ENCODE measurements at places on chromosomes 4 and X.

DNA sequence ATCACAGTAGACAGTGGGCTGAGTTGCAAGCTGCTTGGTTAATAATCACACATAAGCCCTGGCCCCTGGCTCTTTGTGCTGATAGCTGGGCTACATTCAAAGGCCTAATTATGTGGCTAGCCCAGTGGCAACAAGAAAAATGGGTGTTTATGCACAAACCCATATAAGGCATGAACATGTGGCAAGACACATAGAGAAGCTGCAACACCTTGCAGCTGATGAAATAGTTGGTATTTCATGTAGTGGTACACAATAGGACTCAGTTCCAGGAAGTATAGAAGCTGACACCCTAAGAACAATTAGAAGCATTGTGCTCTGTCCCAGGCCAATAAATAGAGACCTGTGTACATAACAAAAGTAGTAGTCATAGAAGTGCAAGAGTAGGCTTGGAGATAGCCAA is 14.6 kb upstream of the ZNF630 start:
- DNase-seq: no peak

GRCh38 chr4:184402740-184403383 is 71.5 kb downstream of the IRF2 start:
- no peak for DNase-seq

- no peak for DNase-seq
Observed at GRCh38 chrX:8629871-8630270, 102.1 kb downstream of the ANOS1 start.

DNA sequence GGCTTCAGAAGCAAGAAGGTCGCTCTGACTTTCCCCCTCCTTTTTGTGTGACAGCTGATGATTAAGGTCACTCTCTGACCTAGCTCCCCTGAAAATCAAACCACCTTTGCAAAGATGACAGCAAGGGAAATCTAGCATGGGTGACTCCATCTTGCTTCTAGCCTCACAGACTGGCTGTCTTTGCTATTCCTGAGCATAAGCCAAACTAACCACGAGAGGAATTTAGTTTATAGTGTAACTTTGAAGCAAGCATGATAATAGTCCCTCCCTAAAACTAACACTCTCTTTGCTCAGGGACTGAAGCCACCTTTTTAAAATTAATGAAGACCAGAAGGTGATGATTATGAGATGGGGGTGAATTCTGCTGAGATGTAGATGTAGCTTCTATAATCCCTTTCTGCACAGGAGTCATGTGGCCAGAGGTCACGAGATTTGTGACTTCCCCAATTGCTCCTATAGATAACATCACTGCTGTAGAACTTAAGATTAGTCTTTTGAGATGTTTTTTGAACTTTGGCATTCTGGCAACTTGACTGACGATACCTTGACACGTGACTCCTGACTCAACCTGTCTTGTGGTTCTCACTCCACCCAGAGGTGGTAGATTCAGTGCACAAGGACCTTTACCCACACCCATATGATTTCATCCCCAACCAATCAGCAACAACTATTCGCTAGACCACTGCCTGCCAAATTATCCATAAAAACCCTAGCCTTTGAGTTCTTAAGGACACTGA is 14.9 kb upstream of the PDE5A start:
- DNase-seq: no peak

DNA sequence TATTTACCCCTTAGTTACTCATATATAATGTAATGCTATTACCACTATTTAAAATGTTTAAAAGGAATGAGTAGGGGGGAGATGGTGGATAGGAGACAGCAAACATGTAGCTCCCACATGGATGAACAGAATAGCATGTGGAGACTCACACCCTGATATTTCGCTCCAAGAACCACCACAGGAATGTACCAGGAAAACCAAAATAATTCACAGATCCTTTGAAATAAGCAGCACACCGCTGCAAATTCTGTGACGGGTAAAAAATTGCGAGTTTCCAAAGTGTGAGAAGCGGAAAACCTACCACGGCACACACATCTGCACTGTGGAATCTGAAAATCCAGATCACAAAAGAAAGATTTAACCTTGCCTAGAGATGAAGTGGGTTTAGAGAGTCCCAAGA is 428.2 kb downstream of the TLL1 start:
- no peak for DNase-seq

- no peak for DNase-seq
Observed at GRCh38 chr4:13893211-13893610, 265.7 kb upstream of the BOD1L1 start.
